NCI-H226 (cell line): ENCODE measurements at places on chromosomes 5 and 9.

GRCh38 chr9:3795556-3795955 is 269.8 kb upstream of the RFX3 start:
- no peak for DNase-seq

GRCh38 chr9:8234316-8234715 is 434.7 kb upstream of the DMAC1 start:
- no peak for DNase-seq

DNA sequence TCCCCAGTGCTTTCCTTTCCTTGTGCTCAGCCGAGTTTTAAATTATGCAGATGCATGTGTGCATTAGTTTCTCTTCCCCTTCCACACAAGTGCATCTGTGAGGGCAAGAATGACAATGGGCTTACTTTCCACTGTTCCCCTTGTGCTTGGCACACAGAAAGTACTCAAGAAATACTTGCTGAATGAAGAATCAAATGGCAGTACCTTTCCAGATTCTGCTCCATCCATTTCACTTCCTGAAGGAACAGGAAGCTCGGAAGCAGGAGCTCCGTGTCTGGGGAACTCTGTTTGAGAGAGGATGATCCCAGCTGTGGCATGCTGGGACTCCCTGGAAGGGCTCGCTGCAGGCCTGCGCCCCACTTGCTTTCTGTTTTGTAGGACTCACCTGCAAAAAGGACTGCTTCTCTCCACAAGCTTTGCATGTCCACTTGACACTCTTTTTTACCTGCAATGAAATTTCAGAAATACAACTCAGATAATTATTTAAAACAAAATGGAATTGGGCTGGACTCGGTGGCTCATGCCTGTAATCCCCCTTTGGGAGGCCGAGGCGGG is 5.5 kb downstream of the MRNIP start:
- DNase-seq = no peak

DNA sequence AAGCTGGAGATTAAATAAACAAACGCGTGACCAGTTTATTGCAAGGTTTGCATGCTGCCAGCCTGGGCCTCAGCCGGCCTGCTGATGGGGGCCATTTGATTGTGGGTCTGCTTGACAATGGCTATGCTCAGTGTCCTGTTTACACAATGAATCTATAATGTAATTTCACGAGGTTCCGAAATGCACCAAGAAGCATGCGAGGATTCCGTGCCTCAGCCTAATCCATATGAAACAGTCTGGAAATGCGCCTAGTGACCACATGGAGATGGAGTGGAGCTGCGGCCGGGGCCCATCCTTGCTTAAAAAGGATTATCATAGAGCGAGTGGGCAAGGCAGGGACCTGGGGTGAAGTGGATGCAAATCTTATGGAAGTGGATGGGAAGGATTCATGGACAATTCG is 382.4 kb downstream of the CDK5RAP2 start:
- DNase-seq = no peak

DNA sequence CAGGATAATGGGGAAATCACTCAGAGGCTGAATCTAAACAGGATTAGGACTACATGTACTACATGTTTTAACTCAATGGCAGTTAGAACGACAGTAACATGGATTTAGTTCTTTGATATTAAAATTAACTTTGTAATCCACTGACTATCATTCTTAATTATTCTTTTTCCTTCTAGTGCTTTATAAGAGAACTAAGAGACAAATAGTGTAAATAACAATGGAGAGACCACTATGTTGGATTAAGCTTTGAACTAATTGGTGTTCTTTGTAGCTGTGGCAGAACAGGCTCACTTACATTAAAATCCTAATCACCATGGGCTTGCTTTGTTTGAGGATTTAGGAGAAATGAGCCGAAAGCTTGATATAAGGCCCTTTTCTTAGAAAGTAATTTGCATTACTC is 18.8 kb downstream of the NMRK1 start:
- no peak for DNase-seq

GRCh38 chr5:126961702-126962101 is 68.7 kb downstream of the MARCHF3 start:
- peak; percentile 66 for DNase-seq

- peak; percentile 18 for DNase-seq
Observed at GRCh38 chr9:128927731-128928411, 7.1 kb downstream of the PHYHD1 start.

- DNase-seq = no peak
Observed at GRCh38 chr9:89430995-89431394, 66.9 kb downstream of the SEMA4D start.

DNA sequence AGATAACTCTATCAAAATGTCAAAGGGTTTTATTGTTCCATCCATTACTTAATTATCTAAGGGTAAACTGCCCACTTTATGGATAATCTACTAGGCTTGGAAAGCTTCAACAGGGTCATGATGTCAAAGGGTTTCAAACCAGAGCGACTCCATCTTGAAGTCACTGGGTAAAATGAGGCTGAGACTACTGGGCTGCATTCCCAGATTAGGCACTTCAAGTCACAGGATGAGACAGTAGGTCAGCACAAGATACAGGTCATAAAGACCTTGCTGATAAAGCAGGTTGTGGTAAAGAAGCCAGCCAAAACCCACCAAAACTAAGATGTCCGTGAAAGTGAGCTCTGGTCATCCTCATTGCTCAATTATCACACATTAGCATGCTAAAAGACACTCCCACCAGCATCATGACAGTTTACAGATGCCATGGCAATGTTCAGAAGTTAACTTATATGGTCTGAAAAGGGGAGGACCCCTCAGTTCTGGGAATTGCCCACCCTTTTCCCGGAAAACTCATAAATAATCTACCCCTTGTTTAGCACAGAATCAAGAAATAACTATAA is 138.6 kb downstream of the GNAQ start:
- no peak for DNase-seq

GRCh38 chr9:109319017-109319625 is 1.7 kb downstream of the EPB41L4B start:
- DNase-seq = no peak

DNA sequence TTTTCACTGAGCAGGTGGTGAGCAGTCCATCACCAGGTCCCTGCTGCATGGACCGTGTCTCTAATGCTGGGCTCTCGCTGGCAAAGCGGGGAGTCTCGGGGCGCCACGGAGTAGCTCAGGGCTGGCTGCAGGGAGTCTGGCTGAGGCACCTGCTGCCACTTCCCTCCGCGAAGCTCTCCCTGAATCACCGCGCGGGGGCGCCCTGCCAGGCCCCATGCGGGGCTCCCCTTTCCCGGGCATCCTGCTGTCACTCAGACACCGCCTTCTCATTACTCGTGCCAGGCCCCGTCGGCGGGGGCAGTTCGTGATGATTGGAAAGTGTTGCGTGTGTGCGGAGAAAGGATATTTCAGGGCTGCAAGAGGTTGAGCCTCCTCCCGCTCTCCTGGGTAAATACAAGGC is 335.8 kb downstream of the IRX2 start:
- no peak for DNase-seq

DNA sequence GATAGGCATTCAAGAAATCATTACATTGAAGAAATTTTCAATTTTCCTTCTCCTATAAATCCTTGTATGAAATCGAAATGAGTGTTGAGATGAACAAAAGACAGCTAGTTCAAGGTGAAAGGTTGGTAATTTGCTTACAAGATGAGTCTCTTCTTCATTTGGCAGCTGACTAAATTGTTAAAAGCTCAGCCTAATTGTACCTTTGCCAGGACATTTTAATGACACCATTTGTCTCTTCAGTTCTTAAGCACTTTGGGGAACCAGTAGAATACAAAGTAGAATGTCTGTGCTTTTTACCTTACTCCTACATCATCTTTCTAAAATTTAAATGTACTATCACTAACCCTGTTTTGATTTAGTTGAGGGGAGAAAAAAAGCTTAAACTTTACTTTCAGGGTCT is 59.4 kb downstream of the GRAMD2B start:
- DNase-seq = no peak
